CD4-positive, alpha-beta T cell treated with Interleukin-17A for 4 hours (primary cell): ENCODE measurements at places on chromosomes 1 and 21.

GRCh38 chr1:2411801-2412394, 466 bp downstream of the PEX10 start:
- DNase-seq = no peak

DNA sequence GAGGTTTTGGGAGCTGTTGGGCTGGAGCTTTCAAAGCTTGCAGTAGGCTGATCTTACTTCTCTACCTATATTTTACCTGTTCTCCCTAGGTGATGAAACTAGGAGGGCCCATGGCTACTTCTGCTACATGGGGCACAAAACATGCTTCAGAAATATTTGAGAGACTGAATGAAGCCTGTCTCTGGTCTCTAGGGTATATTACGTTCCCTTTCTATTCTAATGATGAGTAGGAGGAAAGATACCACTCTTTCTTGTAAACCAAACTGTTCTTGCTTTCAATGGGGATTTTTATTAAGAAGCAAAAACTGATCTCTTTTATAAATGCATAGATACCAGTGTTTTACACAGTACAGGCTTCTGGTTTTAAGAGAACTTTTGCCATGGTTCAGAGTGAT, 103.1 kb downstream of the GALNT2 start:
- DNase-seq = no peak

DNA sequence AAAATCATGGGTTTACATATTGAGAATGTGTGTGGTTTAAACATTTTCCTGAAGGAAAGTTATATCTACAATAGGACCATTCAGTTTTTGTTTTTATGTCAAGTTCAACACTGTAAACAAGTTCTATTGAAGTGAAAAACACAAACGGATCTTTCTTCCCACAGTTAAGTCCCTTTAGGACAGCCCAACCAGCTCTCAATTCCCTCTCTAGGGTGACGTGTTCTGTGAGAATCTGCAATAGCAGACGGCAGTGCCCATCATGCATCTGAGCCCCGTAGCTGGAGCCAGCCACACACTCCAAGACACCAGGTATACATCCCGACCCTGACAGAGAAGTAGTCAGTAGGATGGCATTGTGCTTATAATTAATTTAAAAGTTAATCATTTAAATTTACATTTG, 26.3 kb upstream of the IVNS1ABP start:
- no peak for DNase-seq

DNA sequence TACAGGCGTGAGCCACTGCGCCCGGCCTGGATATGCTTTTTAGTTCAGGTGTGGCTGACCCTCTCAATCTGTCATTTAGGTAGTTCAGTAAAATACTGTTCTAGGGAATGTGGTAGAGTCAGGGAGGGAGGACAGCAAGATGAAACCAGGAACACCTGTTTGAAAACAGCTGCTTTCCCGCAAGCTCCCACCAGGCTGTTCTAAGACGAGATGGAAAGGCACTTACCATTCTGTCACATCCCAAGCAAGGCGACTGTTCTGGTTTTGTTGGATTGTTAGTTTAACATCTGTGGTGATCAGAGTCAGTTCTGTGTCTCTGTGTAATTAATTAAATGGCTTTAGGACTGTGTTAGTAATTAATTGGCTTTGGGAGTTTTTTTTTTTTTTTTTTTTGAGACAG, 2.9 kb downstream of the CHAF1B start:
- no peak for DNase-seq

GRCh38 chr1:44947063-44947773, 39.2 kb downstream of the EIF2B3 start:
- DNase-seq = no peak

GRCh38 chr1:99943223-99943794, 26.5 kb upstream of the SLC35A3 start:
- no peak for DNase-seq

GRCh38 chr21:33865996-33866575, 49.5 kb downstream of the ATP5PO start:
- DNase-seq = no peak

DNA sequence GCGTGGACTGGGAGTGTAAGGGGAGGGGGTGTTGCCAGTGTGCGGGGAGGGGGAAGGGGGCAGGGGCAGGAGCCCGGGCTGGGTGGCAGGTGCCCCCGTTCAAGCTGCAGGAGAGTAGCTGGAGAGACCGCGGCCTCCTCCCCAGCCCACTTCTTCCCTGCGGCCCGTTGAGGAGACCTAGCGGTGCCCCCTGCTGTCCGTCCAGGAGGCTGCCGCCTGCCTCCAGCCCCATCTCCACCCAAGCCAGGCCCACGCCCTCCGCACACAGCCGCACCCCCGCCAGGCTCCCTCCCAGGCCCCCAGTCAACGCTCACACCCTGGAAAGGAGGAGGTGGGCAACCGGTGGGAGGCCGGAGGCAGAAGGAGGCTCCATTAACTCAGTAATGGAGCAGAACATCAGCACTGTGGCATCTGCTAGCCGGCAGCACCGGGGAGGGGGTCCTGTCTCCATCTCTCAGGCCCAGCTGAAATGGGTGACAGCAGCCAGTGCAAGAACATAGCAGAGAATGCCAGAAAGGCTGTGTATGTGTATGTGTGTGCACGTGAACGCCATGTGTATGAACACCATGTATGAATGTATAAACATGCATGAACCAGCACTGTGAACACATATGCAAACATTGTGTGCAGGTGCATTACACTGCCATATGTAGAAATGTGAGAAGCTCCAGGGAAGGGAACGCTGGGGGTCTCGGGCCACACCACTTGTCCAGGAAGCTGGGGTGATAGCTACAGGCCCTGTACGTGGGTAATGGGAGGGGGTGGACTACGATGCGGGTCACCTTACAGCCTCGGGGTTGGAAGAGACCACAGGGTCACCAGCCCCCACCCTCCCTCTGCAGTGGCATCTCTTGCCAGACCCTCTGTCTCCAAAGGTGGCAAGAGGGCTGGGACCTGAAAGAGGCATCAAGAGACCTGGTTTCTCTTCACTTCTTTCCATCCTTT, 84.6 kb downstream of the SYT2 start:
- peak; percentile 66 for DNase-seq

GRCh38 chr1:247681288-247681897, 1.9 kb upstream of the OR13G1 start:
- peak; percentile 10 for DNase-seq

DNA sequence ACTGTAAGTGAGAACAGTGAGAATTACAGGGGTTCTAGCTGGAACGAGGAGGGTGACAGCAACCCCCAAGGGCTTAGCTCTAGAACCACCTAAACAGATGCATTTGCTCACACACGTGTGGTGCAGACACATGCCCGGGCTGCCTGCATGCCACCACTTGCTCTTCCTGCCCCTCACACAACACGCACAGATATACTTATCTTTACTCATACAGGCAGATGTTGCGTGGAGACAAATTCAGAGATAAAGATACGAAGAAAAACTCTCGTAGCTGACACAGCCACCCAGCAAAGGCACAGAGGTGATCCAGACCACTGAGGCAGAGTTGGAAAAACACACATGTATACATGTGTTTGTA, 13.5 kb downstream of the VANGL1 start:
- DNase-seq = no peak

GRCh38 chr1:197222025-197222685, 45.9 kb upstream of the CRB1 start:
- no peak for DNase-seq

- peak; percentile 88 for DNase-seq
Measured at GRCh38 chr1:167066333-167067122, 23.6 kb downstream of the GPA33 start.

GRCh38 chr1:150012611-150013010, 2.1 kb upstream of the OTUD7B start:
- DNase-seq = no peak

DNA sequence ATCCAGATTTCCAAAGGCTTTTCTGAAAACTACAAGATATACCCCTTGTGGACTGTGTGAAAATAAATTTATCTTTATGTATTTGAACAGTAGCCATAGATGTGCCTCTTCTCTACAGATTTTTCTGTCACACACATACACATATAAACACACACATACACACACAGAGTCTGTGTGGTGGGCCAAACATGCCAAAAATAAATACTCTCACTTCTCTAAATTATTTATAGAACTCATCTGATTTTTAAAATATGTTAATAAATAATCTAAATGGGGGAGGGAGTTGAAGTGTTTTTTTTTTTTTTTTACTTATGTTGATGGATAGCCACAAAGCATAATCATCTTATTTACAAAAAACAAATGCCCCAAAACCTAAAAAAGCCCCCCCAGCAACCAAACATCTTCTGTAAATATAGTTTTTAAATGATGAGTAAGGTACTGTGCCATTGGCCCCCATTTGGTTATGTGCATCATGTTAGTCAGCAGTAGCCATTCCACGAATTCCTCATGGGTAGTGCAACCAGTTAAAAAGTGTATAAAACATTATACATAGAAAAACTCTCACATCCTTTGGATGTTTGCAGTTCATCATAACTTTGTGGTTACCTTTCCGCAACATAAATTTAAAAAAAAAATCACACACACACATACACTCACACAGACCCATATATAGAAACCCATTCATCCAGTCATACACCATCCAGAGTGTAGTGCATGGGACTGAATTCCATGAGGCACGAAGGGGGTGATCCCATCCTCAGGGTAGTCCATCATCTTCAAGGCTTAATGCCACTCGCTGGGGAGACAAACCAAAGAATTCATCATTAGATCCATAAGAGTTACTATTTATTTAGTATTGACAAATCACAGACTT, 8.2 kb upstream of the MAGOH start:
- no peak for DNase-seq

GRCh38 chr21:36693489-36694030, 5.4 kb upstream of the SIM2 start:
- DNase-seq = no peak

DNA sequence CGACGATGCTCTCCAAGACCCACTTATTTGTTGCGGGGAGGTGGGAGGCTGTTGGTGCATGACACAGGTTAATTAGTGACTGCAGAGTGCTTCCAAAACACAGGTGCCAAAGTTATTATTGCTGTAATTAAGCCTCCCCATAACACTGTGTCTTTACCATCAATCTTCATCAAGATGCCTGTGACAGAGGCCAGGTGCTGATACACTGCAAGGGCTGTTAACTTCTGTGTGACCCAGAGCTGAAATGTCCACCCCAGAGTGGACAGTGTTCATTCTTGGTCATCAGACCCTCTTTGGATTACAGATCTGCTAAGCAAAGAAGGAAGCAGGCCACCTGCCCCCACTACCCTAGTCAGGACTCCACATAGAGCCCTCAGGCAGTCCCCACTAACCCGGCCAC, 55.5 kb downstream of the CAPN8 start:
- no peak for DNase-seq

DNA sequence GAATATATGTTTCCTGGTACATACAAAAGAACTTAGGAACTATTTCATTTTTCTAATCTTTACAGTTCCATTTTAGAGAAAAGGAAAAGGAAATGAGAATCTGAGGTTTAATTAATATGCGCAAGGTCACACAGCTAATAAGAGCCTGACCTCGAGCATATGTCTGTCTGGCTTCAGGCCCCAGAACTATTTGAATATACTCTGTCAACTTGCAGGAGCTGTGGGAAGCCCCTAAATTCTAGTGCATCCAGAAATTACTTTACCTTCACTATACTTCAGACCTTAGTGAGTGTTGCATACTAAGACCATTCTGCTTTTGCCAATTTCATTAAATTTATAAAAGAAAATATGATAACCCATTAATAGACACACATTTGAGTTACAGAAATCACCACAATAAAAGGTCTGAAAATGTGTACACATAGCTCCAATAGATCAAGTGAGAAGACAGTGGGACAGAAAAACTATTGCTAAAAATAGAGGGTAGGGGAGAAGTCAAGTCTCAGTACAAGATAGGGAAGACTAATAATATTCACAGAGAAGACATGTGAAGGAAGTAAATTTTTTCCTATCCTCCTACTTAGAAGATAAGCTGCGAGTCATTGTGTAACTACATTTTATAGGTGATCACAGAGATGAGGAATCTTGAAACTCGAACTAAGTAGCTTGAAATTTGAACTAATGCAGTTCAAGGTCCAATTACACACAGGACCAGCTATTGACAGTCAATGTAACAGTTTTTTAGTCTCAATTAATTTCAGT, 3.8 kb downstream of the RGS13 start:
- DNase-seq = no peak

DNA sequence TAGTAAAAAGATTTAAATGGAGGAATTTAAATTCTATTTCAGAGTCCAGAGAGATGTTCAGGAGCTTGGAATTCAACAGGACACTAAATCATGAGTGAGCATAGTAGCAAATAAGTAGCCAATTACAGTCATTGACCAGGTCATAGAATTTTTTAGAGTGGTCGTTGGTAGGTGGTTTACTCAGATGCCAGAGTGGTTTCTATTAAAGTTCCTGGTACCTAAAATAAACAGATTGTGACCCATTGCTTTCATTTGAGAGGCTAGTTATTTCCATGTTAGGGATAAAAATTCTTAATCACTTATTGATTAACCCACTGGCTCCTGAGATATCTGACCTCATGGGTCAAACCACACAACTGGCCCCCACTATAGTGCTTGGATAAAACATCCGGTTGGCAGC, 201.3 kb downstream of the ASTN1 start:
- DNase-seq = no peak

GRCh38 chr1:174114788-174115448, 44.4 kb upstream of the RABGAP1L start:
- DNase-seq = peak; percentile 16

- DNase-seq = peak; percentile 46
Measured at GRCh38 chr1:116020668-116021272, 44.5 kb downstream of the SLC22A15 start.

DNA sequence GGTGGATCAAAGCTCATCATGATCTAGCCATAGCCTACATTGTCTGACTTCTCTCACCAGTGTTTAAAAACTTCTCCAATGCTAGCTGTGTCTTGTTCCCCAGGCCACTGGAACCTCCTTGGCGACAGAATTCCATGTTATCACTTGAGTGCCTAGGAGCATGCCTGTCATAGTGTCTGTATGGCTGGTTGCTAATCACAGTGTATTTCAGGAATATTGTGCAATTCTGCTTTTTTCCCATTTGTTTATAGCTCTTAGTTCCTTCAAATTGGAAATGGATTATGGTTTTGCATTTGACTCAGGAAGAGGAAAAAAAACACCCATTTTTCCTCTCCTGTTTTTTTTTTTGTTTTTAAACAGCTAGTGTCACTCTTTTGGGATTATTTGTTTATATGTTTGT, 25.5 kb downstream of the ROR1 start:
- no peak for DNase-seq
